ENCODE measurements at places on chromosomes 7 and 10.
A peak's percentile ranks its signal among the peaks of the same experiment; 100 is the strongest.

GRCh38 chr7:83161186-83161585 is 1.5 kb downstream of the PCLO start:
- DNase-seq, result no peak

DNA sequence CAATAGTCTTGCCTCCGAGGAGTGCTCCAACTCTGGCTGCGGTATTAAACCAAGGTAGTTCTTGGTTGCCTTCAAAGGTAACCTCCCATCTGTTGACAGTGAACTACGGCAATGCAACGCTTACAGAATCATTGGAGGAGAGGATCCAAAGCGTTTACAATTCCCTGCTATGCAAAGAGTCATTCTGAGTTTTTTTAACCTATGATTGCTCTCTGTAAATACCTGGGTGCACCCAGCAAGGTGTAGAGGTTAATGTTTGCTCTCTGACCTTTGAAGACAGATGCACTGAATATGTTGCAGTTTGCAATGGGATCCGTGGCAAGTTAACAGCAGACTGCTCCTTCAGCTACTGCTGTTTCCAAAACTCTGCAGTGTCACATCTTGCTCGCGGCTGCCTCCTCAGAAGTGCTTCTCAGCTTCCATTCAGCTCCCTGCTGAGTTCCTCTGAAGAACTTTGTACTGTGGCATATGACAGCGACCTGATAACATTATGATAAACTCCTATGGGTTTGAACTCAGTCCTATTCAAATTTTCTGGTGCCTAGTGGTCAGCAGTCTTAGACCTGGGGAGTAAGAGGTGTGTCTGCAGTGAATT is 29.0 kb downstream of the KIAA1217 start:
- no peak for DNase-seq

DNA sequence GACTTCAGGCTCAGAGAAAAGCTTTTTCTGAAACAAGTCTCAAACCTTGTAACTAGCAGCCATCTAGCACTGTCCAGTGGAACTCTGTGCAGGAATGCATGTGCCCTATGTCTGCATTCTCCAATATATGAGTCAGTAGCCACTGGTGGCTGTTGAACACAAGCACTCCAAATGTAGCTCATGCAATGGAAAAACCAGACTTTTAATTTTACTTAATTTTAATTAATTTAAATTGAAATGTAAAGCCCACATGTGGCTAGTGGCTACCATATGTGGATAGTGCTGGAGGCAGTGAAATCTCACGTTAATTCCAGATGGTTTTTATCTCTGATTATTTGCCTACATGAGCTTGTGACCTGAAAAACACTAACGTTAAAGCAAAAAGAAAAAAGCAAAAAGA is 225.1 kb downstream of the GATA3 start:
- peak; percentile 83 for DNase-seq

- no peak for DNase-seq
Observed at GRCh38 chr7:99531354-99531765, 20.6 kb downstream of the FAM200A start.

DNA sequence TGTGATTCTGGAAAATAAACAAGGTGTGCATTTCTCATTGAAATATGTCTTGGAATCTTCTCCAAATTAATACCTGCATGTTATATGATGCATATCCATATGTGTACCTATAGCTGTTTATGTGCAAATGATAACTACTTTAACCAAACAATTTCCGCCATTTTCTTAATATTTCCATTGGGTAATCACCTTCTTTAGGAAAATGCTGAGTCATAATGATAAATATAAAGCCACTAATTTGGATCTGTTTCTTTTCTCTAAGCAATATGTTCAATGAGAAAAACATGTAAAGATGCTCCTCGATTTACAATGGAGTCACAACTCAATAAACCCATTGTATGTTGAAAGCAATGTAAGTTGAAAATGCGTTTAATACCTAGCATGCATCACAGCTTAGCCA is 574.4 kb downstream of the CNTNAP2 start:
- no peak for DNase-seq

- DNase-seq, result peak; percentile 14
Observed at GRCh38 chr7:92259610-92260247, 14.0 kb downstream of the ANKIB1 start.

DNA sequence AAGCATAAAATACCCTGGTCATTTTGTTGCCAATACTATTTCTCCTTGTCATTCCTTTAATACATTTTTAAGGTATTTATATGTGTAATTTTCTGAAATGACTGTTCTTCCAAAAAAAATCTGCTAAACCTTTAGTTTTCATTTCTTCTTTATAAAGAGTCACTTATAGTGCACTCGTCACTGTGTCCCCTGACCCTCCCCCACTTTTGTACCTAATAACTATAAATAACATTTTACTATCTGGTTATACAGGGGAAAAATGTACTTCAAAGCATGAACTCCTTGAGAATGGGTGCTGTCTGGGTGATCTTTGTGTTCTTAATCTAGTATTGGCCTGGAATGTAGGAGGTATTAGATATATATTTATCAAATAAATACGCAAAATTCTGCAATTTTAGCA is 31.1 kb downstream of the RTKN2 start:
- DNase-seq, result no peak

DNA sequence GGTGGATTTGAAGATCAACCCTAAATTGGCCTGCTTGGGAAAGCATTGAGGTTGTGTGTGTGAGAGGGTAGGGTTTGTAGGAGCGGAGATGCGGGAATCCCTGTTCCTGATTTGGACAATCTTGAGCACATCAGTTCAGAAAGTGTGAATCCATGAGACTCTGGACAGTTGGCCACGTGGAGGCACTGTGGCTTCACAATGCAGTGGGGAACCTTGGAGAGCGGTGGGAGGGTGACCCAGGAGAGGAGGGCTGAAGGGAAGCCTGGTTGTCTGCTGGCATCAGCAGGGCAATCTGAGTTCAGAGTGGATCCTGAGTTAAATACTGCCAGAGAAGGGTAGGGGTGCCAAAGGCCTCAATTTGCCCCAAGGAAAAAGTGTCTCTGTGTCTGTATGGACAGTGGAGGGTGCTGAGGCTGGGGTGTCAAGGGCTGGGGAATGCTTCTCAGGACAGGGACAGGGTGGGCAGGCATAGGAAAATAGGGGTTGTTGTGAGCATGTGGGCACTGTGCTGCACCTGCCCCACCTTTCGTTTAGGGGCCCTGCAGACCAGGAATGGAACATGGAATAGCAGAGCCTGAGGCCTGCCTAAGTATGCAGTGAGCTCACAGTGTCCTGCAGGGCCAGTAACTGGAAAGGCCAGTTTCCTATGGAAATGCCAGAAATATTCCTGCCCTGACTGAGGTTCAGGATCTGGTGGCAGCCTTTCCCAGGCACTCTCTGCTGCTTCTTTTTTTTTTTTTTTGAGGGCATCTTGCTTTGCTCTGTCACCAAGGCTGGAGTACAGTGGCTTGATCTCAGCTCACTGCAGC is 162.9 kb upstream of the PRSS58 start:
- peak; percentile 97 for DNase-seq

DNA sequence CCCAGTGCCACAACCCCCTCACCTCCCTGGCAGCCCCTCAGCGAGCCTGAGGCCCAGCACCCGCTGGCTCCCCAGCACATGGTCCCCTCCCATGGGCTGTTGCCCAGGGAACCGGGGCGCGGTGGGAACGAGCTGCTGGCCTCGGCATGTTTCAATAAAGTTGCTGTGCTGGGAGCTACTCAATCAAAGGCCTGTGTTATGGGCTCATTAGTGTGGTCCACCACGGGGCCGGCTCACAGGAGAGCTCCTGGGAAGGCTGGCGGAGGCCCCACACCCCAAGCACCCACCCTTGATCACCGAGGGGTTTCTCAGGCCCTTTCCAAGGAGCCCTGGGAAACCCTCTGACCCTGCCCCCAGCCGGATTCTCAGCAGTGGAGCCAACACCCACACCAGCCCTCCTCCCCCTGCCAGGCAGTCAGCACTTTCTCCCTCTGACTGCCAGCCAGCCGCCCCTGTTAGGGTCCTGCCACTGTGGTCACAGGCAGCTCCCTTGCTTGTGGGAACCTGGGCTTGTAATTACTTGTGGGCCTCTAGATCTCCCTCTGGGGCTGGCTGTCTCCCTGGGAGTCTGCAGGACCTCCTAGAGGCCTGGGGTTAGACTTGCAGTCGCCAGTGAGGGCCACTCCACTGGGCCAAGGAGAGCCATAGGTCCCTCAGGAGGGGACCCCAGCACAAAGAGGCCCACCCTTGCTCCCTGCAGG is 24.8 kb upstream of the TRIM8 start:
- DNase-seq, result no peak

DNA sequence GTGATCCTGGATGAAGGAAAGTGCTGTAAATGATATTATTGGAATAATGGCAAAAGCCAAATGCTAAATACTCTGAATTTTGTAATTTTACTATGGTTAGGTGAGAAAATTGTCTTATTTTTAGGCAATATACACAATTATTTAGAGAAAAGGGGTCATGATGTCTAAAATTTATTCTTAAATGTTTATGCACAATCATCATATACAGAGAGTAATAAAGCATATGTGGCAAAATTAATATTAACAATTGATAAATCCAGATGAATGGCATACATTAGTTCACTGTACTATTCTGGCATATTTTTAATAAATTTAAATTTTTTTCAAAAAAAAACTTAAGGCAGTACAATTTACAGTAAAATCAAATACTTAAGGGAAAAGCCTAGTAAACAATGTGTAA is 7.4 kb downstream of the IPMK start:
- DNase-seq, result no peak

DNA sequence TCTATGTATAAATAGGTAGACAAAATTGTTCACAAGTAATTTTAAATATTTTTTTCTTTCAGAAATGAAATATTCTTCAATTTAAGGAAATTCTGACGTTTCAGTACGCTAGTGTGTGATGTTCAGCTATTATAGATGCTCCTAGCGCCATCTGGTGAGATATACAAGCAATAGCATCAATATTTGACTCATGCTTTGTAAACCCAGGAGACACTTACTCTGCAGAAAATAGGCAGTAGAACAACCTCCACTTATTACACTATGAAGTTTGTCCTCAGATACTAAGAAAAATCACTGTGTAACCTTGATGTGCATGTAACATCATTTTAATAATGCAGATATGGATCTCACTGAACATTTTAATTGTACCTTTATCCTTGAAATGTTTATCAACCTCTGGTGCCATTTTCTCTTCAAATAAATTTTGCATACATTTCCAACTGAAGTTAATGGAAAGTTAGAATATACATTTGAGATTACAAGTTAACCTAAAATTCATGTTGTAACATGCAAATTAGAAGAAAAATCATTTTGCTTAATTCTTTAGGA is 151.5 kb upstream of the FAM3C start:
- DNase-seq, result peak; percentile 81

DNA sequence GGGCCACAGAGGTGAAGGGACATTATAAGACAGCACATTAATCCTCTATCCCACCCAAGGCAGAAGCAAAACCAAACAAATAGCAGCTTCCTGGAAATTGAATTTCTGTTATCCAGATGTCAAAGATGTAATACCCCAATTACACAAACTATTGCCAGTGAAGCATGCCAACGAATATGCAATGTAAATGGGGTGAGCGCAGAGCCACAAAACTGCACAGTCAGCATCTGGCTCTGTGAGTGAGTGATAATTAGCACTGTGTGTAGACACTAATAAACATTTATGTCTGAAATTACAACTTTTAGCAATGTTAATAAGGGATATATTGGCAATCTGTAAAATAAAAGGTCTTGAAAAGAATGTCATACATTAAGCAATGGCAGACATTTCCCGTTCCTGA is 3.2 kb downstream of the BEND7 start:
- no peak for DNase-seq

GRCh38 chr10:73763343-73763742 is 18.5 kb upstream of the CHCHD1 start:
- no peak for DNase-seq

DNA sequence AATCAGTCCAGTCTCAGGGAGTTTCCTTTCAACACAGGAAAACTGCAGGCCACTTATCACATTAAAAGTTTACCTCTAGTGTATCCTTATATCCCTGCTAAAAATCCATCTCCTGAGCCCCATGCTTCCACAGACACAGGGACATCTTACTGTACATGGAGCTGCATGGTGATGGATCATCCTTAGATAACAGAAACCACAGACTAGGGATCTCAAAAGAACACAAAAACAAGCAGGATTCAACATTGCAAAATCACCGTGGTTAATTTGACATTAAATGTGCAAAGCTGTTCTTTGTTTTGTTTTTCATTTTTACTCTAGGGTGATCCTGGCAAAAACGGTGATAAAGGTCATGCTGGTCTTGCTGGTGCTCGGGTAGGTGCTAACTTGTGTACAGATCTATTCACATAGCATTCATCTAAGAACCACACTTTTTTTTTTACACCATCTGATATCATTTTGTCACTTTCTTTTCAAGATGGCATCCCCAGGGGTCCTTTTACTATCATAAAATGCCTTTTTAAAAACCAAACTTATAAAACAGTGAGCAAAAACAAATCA is 18.1 kb downstream of the COL1A2 start:
- DNase-seq, result no peak

DNA sequence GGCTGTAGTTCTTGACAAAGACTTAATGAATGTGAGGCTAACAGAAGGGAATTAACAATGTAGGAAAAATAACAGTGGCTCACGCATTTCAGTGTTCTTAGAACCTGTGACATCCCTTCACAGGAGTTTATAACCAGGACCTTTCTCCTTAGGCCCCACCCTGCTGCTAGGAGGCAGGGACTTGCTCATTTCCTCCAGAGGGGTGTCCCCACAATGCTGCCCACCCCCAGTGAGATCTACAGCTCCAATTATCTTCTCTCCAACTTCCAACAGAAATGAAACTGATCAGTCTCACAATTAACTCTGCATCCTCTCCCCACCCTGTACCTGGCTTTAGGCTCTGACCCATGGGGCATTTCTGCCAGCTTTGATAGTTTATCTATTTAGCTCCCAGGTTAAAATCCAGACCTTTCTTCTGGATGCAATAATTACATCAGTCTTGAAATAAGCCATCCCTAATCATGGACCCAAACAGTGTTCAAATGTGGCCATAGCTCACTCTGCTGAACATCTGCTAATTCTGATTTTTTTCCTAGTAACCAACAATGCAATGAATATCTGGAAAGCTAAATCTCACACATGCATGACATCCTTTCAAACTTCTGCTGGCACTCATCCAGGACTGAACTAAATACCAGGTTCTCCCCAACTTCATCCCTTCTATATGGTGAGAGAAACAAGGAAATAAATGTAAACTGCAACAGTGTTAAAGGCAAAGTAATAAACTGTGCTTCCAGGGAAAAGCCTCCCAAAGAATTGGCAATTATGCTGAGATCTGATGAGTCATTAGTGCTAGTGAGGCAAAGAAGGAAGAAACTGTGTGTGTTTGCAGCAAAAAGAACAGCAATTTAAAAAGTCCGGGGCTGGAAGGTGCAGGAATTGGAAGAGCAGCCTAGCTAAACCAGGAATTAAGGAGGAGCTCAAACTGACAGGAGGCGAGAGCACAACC is 64.6 kb downstream of the HERPUD2 start:
- no peak for DNase-seq

GRCh38 chr10:19491166-19491565 is 325.1 kb upstream of the PLXDC2 start:
- DNase-seq, result no peak

GRCh38 chr10:90977162-90977854 is 56.4 kb upstream of the ANKRD1 start:
- DNase-seq, result no peak

GRCh38 chr10:104510644-104511043 is 130.4 kb upstream of the SORCS3 start:
- no peak for DNase-seq

- DNase-seq, result no peak
Observed at GRCh38 chr7:35024298-35024697, 13.0 kb downstream of the DPY19L1 start.

- DNase-seq, result peak; percentile 79
Observed at GRCh38 chr7:56447864-56448693, 331.9 kb upstream of the NUPR2 start.
